ELF-1 (cell line): ENCODE measurements at places on chromosomes 2 and 18.

DNA sequence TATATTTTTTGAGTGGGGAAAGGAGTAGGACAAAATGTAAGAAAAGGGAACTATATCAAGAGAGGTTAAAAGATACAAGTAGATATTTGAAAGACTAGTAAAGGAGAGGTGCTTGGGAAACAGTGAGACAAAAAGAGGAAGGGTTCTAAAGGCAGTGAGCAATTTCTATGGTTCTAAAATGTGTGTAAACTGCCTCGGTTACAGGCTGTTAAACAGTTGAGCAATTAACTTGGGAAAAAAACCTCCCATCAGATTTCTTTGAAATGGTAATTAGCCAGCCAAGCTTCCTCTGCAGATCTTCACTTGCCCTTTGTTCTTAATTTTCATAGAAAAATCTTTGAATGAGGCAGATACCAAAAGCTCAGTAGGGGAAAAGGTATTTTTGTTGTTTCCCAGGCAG is 238.7 kb upstream of the KCNH7 start:
- peak; percentile 10 for DNase-seq

GRCh38 chr2:32360416-32360815 is 3.6 kb downstream of the BIRC6 start:
- no peak for DNase-seq

GRCh38 chr2:113230531-113230930 is 48.2 kb downstream of the PAX8 start:
- no peak for DNase-seq

- DNase-seq: no peak
These were observed 18.7 kb upstream of the TMEM177 start for GRCh38 chr2:119660343-119660658.

DNA sequence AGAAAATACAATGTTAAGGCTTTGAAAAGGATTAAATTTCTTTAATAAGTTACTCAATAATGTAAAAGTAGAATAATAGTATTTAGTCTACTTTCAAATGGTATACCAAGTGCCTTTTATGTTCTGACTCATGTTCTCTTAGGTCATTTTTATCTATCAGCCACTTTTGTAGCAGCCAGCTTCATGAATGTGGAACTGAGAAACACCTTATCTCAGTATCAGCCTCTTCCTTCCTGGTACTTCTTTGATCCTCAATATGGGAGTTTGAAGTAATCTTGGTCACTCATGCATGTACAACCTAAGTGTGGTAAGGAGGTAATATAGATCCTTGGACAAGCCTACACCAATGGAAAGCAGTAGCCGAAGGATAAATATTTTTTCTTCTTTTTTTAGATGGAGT is 180.4 kb upstream of the NRXN1 start:
- DNase-seq: no peak

- peak; percentile 32 for DNase-seq
These were observed 26.4 kb downstream of the MARCHF4 start for GRCh38 chr2:216345846-216346245.

- no peak for DNase-seq
These were observed 83.6 kb upstream of the NCKAP5 start for GRCh38 chr2:133651861-133652260.

- DNase-seq: no peak
These were observed 56.8 kb downstream of the KIAA2012 start for GRCh38 chr2:202129841-202130240.

- DNase-seq: no peak
These were observed 262.6 kb upstream of the THUMPD2 start for GRCh38 chr2:40041422-40042382.

- DNase-seq: no peak
These were observed 14.4 kb upstream of the ALLC start for GRCh38 chr2:3643371-3644245.

- DNase-seq: peak; percentile 15
These were observed 68.8 kb upstream of the SPTBN1 start for GRCh38 chr2:54387059-54387991.

GRCh38 chr2:206784559-206785353 is 19.4 kb downstream of the FASTKD2 start:
- DNase-seq: no peak

DNA sequence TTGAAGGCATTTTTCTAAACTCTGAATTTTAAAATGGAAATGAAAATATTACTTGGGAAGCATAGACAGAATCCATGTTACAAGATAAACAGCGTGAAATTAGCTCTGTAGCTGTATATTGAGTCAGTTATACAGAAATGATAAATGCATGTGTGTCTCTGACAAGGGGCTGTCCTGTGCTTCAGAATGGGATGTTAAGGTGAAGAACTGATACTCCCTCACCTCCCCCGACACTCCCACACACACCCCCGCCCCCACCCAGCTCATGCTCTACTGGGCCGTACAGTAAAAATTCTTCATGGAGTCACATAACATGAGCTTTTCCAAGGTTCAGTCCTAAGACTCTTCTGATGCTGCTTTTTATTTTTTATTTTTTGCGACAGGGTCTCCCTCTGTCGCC is 869 bp upstream of the THUMPD2 start:
- no peak for DNase-seq

- no peak for DNase-seq
These were observed 115.1 kb downstream of the CMPK2 start for GRCh38 chr2:6750411-6751158.

DNA sequence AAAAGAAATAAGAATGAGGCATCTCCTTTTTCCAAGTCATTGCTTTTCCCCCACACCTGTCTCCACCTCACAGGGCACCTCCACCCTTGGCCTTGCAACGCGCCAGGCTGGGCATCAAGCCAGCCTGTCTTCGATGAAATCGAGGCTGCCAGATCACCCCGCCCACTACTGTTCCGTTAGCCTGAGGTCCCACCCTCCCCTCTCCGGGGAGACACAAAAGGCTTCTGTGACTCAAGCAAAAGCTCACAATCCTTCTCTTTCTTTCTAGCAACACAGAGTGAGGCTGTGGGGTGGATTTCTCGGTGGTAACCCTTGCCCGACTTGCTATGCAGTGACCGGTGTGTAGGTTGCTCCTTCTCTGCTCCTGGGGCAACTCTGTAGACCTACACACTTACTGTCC is 9.9 kb downstream of the TNP1 start:
- DNase-seq: no peak

DNA sequence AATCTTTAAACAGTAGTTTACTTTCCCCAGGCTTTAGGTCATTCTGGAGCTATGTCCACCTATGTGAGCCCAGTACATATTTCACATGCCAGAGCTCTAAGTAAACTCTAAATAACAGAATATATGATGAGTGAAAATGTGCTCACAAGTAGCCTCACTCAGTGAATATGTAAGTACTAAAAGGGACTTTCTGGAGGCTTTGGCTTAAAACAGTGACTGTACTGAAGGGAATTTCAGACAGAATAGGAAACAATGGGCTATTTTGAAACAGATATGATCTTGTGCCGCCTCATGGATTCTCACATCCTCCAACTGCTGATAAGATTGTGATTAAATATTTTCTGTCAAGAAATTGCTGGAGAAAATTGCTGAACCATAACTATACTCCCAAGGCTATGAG is 747.9 kb downstream of the SOCS6 start:
- no peak for DNase-seq

GRCh38 chr2:42926434-42927333 is 134.3 kb upstream of the HAAO start:
- DNase-seq: no peak

DNA sequence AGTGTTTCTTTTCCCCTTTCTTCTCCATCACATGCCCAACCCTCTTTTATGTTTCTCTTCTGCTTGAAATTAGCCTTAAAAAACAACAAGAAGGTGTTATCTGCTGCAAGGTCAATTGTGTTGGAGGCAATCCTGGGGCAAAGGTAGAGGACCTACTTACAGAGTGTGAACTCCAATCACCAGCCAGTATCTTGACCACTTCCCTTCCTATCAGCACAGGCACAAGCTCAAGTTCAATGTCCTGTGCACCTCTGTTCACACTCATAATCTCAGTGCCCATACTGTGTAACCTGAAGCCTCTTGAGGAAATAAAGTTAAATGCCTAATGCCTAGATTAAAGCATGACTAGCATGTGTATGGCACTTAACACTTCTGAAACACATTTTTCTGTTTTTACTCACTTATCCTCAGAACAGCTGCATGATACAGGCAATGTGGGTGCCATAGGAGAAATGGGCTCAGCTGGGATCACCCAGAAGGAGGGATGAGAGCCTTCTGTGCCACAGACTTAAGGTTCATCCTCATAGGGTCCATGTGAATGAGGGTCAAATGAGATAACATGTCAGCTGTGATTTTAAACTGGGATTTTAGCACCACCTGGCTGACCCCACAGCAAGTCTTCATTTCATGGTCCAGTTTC is 701.5 kb downstream of the BCL11A start:
- DNase-seq: no peak

DNA sequence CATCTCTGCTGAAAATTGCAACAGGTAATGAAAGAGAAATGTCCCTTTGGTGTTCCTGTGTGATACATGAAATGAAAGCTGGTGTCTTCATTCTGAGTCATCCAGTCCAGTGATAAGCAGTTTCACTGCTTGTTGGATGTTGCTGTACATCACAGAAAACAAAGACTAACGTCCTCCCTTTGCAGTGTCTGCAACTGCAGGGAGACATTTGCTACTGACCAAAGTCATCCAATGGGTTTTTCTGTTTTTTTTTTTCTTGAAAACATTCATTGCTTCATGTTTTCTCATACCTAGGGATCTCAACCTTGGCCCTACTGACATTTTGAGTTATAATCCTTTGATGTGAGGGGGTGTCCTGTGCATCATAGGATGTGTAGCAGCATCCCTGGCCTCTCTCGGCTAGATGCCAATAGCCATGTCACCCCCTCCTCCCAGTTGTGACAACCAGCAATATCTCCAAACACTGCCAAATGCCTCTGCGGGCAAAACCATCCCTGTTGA is 63.6 kb upstream of the FZD5 start:
- DNase-seq: no peak

- DNase-seq: no peak
These were observed 34.1 kb upstream of the FAP start for GRCh38 chr2:162277381-162277780.

GRCh38 chr2:24342110-24342910 is 18.0 kb downstream of the ITSN2 start:
- no peak for DNase-seq

DNA sequence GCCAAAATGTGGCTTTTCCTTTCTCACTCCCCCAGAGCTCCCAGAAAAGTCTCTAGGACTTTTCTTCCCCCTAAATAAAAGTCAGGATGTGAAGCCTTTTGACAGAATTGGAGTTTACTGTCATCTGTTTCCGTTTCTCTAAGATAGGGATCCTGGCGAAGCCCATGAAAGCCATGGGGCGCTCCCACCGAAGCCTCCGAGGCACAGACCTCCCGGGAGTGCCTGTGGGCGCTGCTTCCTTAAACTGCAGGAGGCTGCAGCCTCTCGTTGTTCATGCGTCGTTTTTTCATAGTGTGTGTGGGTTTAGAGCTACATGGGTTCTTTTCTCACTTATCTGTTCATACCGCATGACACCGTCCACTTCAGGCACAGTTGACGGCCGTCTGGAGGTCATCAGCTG is 56.8 kb downstream of the ASAP2 start:
- DNase-seq: no peak

- no peak for DNase-seq
These were observed 35.8 kb downstream of the RBKS start for GRCh38 chr2:27854229-27854862.

DNA sequence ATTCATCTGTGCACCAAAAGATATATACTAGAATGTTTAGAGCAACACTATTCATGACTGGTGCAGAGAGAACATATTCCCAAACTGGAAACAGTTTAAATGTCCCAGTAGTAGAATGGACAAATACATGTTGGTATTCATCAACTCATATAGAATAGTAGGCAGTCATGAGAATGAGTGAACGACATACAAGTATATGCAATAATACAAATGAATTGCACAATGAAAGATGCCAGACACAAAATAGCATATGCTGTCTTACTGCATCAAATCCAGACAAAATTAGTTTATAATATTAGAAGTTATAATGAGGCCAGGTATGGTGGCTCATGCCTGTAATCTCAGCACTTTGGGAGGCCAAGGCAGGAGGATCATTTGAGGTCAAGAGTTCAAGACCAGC is 8.3 kb upstream of the PRKAG3 start:
- DNase-seq: no peak

DNA sequence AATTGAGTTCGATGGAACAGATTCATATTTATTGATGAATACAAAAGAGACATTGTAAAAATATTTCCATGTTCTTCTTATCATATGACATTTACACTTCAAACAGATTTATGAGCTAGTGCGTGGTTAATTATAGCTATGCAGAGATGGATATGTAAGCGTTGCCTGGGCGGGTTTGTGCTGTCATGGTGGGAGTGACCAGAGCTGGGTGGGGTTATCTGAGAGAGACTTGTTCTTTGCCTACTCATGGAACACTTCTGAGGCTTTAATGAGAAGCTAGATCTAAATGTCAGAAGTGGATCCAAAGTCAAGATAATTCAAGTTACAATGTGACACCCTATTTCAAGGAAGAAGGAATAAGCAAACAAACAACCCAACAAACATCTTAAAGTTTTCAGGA is 162.3 kb upstream of the ZEB2 start:
- DNase-seq: no peak

DNA sequence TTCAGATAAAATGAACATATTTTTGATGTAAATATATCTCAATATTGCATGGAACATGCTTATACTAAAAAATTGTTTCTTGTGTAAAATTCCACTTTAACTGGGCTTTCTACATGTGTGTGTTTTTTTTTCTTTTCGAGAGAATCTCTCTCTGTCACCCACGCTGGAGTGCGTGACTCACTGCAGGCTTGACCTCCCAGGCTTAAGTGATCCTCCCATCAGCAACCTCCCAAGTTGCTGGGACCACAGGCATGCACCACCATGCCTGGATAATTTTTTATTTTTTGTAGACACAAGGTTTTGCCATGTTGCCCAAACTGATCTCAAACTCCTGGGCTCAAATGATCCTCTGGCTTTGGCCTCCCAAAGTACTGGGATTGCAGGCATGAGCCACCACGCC is 254.6 kb downstream of the LOXHD1 start:
- no peak for DNase-seq

DNA sequence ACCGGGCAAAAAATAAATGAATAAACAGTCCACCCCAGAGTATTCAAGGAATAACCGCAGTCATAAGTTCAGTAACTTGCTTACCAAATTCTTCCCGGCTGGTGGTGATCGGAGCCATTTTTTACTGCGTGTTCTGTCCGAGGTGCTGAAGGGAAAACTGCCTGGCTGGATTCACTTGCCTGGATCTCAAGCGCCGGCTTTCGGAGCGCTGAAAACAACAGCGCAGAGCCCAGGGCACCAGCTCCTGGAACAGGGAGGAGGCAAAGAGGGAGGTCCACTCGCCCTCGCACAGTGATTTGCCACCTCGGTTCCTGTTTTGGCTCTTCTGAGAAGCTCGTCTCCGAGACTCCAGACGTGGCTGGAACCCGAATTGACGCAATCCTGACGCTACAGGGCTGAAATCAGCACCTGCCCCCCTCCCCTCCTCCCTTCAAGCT is at the start of gene SYT4:
SYT4 (minus strand) TSS at position 327 of the 437 bp plus-strand sequence; CDS start at position 118, 209 bp downstream.
- peak; percentile 88 for DNase-seq

DNA sequence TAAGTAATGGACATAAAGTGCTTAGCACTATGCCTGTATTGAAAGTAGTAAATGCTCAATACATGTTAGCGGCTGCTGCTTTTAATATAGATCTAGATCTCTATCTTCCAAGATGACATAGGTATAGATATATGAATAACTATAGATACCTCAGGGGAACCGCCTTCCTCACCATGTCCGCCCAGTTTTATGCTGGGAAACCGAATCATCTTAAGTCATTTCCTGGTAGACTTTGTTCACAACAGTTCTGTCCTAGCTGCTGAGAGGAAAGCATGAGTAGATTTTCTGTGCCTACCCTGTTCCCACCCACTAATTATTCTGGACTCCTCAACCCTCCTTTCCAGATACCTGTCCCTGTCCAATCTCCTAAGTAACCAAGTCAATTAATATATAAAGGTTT is 21.6 kb upstream of the ITM2C start:
- no peak for DNase-seq
